ENCODE measurements at places on chromosomes 2 and 18.
A peak's percentile ranks its signal among the peaks of the same experiment; 100 is the strongest.

DNA sequence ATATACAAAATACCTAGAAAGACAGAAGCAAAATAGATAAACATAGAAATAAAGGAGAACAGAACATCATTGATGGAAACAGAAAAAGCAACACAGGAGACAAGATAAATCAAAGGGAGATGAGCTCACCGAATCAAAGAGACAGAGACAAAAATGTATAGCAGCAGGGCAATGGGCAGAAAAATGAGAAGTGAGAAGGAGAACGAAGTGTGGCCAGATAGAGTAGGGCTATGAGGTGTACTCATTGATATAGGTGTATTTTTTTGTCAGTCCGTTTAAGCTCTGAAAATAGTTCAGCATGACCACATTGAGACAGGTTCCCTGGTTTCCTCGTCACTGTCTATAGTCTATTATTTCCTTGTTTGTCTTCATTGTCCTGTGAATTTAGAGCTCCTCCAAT, 55.1 kb downstream of the SP100 start:
- no peak for DNase-seq

DNA sequence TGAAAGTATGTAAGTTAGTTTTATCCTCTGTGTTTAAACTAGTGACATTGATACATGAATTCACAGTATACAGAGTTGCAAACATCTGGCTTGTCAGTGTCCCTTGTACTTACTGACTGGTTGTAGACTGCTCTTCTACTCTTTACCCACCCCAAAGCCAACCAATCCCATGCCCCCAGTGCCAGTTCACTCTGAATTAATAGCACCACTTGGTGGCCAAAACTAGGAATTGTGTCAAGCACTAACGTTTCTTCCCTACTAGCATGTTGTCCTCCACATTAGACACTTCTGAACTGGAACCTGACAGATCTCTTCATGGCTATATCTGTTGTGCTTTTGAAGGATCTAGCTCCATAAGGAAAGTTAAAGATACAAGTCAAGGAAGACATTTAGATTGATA, 27.2 kb upstream of the OTX1 start:
- DNase-seq = no peak

- no peak for DNase-seq
Observed at GRCh38 chr2:135528006-135528405, 3.0 kb downstream of the ZRANB3 start.

DNA sequence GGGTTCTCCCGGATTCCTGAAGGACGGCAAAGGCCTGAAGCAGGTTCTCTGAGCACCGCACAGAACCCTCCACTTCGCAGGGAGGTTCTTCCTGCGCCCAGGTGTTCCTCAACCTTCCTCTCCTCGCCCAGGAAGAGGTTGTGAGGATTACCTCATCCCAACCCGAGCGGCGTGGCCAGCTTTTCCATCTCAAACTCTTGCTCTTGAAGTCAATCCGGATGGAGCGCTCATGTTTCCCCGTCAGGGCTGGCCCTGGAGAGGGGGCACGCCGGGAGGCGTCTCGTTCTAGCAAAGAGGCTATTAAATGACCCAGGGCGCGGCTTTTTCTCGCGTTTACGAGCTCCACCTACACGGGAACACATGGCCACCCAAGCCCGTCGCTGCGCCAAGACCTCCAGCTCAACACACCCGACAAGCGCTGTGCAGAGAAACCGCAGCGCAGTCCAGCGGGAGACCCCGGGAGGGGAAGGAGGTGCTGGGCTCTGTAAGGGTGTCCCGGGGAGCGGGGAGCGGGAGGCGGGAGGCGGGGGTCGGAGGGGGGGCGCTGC, 540 bp upstream of the RAB10 start:
- DNase-seq = peak; percentile 39

DNA sequence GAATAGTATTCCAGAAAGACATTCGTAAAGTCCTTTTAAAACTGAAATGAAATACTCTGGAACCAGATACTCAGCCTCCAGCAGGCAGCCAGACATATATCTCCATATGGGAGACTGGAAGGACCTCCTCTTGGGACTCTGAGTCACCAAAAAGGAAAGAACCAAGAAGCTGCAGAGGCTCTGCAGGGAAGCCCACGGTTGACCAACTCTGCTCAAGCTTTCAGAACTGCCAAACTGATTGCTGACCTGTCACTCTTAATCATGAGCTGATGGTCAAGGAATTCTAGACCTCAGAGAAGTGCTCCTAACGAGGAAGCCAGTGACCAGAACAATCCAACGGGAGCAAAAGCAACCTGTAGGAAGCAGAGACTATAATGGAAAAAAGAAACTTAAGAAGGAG, 434.7 kb downstream of the EIPR1 start:
- no peak for DNase-seq

GRCh38 chr18:50807176-50807575, 12.6 kb downstream of the MRO start:
- DNase-seq = no peak

DNA sequence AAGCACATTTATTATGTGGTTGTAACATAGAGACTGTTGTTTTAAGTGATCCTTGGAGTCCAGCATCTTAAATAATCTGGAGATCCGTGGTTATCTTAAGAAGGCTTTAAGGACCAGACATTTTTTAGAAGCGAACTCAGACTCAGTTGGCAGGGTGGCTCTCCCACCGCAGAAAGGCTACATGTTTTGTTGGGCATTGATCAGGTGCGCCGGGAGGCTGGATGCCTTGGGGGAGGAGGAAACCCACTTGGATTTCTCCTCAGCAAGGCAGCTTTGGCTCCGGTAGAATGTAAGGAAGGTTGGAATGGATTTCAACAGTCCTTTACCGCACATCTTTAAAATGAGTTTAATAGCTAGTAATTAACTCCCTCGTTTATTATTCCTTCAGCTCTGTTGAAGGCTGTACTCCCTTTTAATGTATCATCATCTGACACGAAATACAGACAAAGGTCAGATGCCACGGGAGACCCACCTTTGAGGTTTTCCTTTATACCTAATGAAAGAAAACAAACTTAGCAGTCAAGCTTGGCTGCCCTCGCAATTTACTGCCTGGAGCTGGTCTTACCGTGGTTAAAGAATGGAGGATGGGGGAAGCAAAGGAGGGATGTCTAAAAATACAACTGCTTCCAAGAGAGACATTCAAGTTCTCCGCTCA, 1.2 kb downstream of the TMEM200C start:
- no peak for DNase-seq

GRCh38 chr18:4351005-4351404, 104.1 kb downstream of the DLGAP1 start:
- no peak for DNase-seq

DNA sequence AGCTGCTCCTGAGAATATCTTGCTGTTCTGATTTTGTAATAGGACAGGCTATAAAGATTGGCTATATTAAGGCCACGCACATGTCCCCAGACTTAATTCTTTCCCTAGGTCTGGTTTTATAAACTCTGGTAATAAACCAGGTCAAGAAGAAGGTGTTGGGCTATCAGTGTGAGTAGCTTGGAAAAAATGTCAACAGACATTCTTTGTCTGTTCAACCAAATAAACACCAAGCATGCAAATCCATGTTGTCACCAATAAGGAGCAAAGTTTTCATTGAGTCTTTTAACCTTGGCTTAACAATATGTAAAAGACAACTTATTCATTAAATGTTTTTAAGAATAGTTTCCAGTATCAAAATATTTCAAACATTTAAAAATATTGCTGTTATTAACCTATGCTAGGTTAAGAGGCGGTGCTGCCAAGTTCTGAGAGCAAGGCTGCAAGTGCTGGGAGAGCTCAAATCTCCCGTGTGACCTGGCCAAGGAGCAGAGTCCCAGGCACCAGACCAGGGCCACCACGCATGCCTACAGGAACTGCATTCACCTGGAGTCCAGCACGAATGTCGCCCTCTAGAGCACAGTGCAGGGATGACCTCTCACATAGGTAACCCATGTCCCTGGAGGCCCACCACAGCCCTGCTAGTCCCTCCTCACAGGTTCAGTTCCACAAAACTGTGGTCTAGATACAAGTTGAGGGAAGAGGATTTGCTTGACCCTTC, 120.5 kb upstream of the POU3F3 start:
- peak; percentile 57 for DNase-seq

- no peak for DNase-seq
Observed at GRCh38 chr2:197191940-197192322, 118.6 kb downstream of the ANKRD44 start.

DNA sequence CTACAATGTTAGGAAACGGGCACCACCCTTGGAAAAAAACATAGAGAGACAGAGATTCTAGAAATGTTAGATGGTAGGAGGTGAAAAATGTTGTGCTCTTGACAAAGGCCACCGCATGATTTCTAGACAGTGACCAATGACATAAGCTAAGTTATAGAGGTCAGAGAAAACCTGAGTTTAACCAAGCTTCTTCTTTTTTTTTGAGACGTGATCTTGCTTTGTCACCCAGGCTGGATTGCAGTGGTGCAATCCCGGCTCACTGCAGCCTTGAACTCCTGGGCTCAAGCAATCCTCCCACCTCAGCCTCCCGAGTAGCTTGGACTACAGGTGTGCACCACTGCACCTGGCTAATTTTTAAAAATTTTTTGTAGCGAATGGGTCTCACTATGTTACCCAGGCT, 13.0 kb downstream of the FER1L5 start:
- no peak for DNase-seq

GRCh38 chr2:127759931-127760330, 51.0 kb downstream of the WDR33 start:
- no peak for DNase-seq

DNA sequence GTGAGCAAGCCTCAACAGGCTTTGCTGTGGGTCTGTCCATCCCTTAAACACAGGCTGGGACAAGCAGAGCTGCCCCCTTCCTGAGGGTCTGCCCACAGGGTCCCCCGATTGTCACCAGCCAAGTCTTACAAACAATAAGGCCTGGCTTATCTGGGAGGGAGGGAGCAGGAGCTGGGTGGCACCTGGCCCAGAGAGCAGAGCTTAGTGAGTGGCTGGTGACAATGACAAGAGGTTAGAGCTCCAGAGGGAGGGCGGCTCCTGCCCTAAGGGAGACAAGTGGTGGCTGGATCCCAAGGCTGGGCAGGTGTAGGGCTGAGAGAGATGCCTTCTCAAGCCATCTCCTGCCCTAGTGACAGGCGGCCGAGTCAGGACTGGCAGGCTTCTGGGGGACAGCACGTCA, 125.5 kb downstream of the KLHL29 start:
- no peak for DNase-seq

- no peak for DNase-seq
Observed at GRCh38 chr2:219681694-219682300, 54.4 kb downstream of the SLC4A3 start.

GRCh38 chr18:36420826-36421225, 123.3 kb downstream of the FHOD3 start:
- DNase-seq = no peak

DNA sequence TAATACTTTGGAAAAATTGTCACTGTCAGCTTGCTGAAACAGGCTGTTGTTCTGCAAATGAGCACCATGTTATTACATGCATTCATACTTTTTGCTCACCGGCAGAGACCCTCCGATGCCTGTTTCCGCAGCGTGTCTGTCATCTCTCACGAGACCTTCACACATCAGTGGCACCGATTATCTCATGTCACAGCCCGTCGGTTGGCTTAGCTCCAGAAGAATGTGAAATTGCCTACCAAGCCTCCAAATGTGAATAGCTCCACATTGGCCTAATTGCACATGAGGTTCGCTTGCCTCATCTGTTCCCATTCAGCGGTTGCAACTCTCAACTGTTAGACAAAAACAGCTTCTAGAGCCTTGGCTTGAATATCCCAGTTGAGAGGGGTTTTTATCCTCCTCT, 233.0 kb downstream of the ACTR3 start:
- DNase-seq = no peak

- no peak for DNase-seq
Observed at GRCh38 chr2:157471078-157471477, 27.2 kb upstream of the CYTIP start.

DNA sequence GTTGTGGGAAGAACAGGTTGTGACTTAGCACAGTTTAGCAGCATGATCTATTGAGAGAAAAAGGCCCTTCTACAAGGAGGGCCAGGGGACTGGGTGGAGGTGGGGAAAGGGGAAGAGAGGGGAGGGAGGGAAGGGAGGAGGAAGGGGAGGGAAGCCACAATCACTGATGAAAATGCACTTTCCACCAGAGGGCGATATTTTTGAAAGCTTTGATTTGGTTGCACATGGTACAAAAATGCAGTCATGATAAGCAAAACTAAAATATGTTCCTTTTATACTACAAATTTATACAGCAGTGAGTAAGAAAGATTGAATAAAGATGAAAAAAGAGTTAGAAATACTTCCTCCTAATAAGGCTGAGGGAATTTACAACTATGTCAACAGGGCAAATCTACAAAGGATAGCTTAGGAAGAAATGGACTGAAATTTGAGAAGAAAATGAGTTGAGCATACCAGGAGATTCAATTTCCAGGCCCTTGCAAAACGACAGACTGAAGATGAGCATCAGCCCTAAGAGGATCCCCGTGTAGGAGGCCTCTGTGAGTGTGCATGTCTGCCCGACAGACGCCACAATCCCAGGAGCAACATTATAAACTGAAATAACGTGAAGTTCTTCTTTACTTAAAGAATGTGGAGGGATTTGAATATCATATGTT, 17.2 kb downstream of the SH3YL1 start:
- no peak for DNase-seq

GRCh38 chr2:175631245-175631623, 370.8 kb downstream of the LNPK start:
- no peak for DNase-seq

- no peak for DNase-seq
Observed at GRCh38 chr2:178523596-178524134, 43.4 kb downstream of the PLEKHA3 start.

- no peak for DNase-seq
Observed at GRCh38 chr2:202411097-202411496, 35.0 kb downstream of the BMPR2 start.
